Lung (tissue), 17 donors: ENCODE measurements at places on chromosomes 16 and 17. TPM values are rescaled to one million over a fixed set of nuclear protein-coding genes. Genes with fewer than 3 reads are reported as not detected.
A peak's percentile ranks its signal among the peaks of the same experiment; 100 is the strongest.

The SBK1 gene
- 0.90 TPM for polyA plus RNA-seq

The PPP1R1B gene
- polyA plus RNA-seq = 36.4 TPM

The CSF3 gene
- polyA plus RNA-seq = 7.8 TPM

The KRT34 gene
- not detected for polyA plus RNA-seq

The KRT24 gene
- 0.05 TPM for polyA plus RNA-seq

The TBC1D3I gene
- 0.39 TPM for polyA plus RNA-seq

The PRDM7 gene
- polyA plus RNA-seq = not detected

The PYY gene
- 0.05 TPM for polyA plus RNA-seq

The ASPA gene
- polyA plus RNA-seq = 0.96 TPM

DNA sequence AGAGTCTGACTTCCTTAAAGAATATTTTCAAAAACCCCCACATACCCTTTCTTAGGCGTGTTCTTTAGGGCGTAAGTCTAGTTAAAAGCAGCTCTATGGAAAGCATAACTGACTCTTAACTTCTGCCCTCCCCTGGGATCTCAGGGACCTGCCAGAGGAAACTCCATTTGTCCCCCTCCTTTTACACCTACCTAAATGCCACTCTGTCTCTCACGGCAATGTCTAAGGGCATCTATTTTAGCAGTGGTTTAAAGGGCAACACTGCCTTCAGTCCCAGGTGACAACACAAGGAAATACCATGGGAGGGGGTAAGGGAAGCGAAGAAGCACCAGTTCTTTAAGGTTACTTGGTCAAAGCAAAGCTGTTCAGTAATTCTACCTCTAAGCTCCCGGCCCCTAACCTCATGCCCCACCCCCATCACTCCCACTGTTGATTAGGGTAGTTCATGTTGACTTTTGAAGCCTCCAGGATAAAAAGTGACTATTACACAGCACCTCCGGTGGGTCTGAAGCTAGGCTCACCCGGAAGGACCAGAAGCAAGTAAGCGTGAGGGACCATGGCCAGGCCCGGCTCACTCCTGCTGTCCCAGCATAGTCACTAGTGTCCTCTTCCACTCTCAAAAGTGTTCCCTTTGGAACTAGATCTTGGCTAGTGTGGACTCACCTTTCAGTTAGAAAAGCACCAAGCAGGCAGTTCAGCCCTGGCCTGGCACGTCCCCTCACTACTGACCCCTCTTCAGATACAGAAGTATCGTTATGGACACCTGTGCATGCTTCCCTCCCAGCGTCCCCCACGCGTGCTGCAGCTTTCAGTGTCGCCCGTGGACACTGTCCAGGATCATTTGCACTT is 47.1 kb downstream of the CYTH1 start:
- no peak for DNase-seq

GRCh38 chr16:89113152-89113547 is 19.5 kb downstream of the ACSF3 start:
- DNase-seq = no peak

DNA sequence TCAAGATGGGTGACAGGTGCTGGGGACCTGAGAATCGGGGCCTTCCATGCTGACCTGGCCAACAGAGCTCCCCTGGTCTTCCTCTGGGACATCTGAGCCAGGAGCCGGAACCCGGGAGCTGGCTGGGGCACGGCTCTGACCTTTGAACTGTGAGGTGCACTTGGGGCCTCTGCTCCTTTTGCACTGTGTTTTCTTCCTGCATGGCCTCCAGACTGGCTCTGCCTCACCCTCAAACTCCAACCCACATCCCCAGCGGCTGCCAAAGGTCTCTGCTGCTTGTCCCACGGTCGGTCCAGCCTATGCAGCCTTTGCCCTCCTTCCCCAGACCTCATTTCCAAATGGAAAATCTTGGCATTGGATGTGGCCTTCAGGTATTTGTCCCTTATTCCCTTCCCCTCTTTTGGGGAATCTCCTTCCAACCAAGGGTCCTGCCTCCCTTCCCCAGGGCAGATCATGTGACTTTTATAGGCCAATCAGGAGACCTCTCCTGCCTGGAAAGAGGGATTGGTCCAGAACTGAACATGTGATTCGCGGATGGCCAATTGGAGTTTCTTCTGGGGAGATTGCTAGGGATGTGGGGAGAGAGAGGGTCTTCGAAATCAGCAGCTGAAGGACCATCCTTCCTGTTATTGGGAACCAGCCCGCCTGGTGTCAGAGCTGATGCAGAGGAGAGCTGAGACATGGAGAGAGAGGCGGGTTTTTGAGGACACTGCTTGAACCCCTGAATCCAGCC is 117.9 kb downstream of the CYLD start:
- no peak for DNase-seq

DNA sequence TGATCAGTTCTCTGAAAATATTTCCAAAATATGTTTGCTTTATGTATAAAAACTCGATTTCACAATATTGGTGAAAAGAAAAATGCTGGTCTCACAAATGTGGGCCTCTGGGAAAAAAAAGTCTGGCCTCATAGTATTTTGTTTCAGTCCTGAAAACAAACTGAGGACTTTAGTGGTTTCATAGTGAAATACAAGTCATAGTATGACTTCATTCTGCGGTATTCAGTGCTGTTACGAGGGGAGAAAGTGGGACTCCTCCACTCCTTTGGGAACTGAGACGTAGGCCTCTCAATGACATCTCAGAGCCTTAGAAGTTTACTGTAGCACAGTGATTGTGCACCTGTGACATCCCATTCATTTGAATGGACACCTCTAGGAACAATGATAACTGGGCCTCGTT is 56.0 kb downstream of the CYB561 start:
- DNase-seq = no peak

DNA sequence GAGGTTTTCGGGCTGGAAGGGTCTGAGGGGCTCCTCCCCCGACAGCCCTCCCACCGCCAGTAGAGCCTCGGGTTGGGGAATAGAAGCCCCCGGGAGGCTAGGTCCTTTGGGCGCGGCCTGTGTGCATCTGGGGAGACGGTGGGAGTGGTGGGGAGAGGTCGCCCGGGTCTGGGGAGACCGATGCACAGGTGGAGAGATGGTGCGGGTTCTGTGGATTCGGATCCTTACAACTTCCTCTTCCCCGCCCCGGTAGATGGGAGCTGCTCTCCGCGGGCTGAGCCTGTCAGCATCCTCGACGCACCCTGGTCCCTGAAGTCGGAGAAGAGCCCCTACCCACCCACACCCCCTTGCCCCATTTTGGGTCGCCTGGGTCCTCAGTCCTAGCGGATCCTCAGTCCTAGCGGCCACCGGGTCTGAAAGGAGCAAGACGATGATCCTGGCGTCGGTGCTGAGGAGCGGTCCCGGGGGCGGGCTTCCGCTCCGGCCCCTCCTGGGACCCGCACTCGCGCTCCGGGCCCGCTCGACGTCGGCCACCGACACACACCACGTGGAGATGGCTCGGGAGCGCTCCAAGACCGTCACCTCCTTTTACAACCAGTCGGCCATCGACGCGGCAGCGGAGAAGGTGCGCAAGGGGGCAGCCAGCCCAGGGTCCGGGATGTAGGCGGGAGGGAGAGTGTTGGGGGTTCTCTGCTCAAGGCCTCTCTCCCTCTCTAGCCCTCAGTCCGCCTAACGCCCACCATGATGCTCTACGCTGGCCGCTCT is 790 bp downstream of the BCKDK start:
- DNase-seq = no peak

DNA sequence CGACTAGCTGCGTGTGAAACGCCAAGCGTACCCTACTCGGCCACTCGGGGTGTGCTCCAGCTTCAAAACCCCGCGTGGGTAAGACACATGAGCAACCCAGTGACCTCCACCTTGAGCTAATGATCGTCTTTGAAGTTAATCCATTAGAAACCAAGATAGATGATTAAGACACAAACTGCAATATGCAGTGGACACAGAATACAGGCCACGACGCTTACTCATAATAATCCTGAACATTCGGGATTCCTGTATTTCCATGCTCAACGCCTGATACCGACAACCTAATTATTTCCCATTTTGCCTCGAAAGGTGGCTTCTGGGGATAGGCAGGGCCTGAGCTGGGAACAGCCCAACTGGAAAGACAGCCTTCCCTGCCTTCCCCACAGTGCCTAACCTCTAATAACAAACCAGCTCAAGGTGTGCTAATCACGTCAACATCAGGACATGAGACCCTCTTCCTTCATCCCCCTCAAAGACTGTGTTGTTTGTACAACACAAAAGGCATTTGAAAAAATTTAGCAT is 504 bp upstream of the COPRS start:
- no peak for DNase-seq

DNA sequence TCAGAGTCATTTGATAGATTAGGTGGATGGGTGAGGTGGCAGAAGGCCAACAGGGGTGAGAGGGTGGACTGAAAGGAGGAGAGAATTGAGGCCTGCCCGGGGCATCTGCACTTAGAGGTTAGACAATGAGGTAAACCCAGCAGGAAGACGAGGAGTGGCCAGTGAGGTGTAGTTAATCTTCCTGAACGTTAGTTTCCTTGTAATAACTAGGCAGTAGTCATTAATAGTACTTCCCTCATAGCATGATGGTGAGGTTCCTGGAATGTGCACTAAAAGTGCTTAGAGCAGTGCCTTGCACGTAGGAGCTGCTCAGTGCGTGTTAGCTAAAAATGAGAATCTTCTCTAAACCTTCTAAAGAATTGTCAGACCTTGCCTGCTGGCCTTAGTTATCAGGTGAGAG is 13.5 kb upstream of the KSR1 start:
- no peak for DNase-seq

GRCh38 chr17:72631949-72632684 is 460.4 kb downstream of the SLC39A11 start:
- DNase-seq = no peak

GRCh38 chr16:89034573-89034961 is 57.6 kb upstream of the CBFA2T3 start:
- no peak for DNase-seq

DNA sequence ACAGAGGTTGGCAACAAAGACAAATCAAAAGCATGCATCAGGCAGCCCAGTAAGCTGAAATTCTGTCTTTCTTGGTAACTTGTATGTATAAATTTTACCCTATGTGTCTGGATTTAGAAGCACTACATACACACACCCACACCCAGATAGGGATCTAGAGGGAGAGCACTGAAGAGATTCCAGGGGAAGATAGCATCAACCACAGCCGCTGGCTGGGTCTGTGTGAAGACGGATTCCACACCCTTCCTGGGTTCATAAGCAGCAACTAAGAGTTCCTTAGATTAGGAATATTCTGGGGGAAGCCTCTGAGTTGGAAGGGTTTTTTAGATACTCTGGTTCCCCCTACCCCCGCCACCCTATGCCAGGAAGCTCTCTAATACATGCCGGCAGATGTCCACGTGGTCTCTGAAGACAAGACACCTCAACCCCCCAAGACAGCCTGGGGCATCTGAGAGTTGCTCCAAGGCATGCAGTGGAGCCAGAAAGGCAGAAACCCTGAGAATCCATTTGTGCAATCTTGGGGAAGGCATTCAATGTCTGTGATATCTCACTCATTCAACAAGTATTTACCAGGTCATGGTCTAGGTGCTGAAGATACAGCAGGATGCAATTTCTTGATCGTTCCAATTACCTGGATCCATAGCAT is 86.4 kb downstream of the NOG start:
- no peak for DNase-seq

GRCh38 chr17:66573078-66573477 is 261.8 kb upstream of the CACNG5 start:
- DNase-seq = no peak

DNA sequence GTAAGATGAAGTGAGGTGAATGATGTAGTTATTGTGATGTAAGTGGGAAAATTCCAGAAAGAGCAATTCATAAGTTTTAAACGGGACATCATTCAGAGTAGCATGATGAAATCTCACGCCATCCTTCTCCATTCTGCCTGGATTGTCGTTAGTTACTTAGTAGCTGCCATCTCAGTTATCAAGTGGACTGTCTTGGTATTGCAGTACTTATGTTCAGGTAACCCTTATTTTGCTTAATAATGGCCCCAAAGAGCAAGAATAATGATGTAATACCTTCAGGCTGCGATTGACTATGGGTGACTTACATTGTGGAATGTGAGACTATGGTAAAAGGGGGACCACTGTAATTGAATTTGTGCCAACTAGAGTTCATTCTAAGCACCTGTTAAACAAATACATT is 234.1 kb upstream of the TOM1L1 start:
- no peak for DNase-seq

- DNase-seq = no peak
These were observed 17.3 kb upstream of the ERCC4 start for GRCh38 chr16:13902677-13903076.

- DNase-seq = no peak
These were observed 40.5 kb downstream of the PSME3IP1 start for GRCh38 chr16:57145046-57146021.

- DNase-seq = no peak
These were observed 211.5 kb upstream of the AXIN2 start for GRCh38 chr17:65772989-65773388.

- DNase-seq = no peak
These were observed 2.5 kb downstream of the ITGAE start for GRCh38 chr17:3798273-3799180.

GRCh38 chr17:49976163-49976827 is 7.3 kb downstream of the DLX4 start:
- no peak for DNase-seq

DNA sequence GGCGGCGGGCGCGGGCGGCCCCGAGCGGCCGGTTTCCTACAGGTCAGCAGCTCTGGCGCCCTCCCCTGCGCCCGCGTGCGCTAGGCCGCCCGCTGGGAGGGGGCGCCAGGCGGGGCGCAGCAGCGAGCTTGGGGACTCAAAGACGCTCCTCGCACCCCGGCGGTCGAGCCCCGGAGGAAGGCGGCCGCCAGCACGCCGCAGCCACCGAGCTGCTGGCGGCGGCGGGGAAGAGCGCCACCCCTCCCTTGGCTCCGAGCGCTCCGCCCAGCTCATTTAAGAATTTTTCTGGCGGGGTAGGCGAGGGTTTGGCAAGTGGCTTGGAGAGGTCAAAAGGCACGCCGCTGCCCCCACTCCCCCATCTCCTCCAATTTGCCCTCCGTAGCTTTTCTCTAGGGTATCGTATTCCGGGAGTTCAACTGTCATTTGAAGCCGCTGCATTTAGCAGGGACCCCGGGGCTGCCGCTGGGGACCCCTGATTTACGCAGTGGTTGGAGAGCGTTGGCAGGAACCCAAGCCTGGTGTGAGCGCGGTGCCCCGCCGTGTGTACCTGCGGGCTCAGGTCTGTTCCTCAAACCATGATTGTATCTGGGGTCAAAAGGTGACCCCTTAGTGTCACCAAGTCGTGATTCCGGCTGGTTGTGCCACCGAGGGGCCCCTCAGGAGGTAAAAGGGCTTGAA is 59.5 kb upstream of the GSE1 start:
- DNase-seq = peak; percentile 77

DNA sequence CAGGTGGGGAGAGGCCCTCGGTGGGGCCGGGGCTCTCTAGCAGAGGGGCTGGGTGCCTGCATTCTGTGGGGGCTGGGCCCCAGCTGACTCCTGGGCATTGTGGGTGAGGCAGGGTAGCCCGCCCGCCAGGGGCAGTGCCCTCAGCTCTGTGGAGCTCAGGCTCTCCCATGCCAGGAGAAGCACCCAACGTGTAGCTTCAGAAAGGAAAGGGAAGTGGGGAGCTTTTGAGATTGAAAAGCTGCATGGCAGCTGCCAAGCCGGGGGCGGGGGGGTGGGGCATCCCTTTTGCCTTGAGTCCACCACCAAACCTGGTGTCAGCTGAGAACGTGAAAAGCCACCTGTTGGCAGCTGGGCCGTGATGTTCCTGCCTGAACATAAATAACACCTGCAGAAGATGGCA is 192.1 kb upstream of the CIBAR2 start:
- no peak for DNase-seq

- DNase-seq = no peak
These were observed 224.2 kb downstream of the ENGASE start for GRCh38 chr17:79298799-79299198.
